WERI-Rb-1 (cell line): ENCODE measurements at places on chromosomes 6 and 20.
A peak's percentile ranks its signal among the peaks of the same experiment; 100 is the strongest.

DNA sequence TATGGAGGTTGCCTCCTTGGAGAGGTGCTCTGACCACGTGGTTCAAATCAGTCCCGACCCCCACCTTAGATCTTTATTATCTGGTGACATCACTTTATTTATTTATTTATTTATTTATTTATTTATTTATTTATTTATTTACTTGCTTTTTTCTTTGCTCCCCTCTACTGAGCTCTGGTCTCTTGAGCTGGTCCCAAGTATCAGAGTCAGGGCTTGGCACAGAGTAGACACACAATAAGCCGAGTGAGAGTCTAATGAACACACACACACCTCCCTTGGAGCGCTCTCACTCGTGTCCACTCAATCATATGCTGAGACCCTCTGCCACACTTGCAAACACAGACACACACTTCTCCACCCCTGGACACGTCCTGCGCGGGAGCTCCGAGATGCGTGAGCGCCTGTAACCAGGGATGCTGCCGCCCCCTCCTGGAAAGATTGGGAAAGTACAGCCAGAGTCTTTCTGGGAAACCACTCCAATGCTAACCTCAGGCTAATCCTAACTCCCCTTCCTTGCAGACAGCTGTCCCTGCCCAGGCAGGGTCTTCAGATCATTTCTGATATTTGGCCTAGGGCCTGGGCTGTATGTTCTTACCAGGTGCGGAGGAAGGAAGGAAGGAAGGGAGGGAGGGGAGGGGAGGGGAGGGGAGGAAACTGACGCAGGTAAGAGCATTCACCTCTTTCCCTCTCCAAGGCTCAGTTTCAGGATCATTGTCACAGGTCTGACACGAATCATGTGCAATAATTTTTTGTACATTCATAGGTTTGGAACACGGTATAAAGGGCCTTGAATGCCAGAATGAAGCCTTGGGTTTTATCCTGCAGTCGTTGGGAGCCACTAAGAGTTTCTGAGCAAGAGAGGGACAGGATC is 70.9 kb downstream of the STK35 start:
- DNase-seq = peak; percentile 76

DNA sequence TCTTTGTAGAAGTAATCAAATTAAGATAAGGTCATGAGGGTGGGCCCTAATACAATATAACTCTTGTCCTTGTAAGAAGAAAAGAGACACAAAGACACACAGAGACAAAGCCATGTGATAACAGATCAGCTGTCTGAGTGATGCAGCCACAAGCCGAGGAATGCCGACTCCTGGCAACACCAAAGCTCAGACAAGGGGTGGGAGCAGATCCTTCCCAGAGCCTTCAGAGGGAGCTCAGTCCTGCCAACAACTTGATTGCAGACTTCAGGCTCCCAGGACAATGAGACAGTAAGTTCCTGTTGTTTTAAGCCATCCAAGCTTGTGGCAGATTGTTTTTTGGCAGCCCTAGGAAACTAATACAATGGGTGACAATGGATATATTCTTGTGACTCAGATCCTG is 325.0 kb upstream of the AGPAT4 start:
- DNase-seq = no peak

GRCh38 chr20:61115364-61116065 is 136.5 kb upstream of the CDH4 start:
- DNase-seq = no peak

DNA sequence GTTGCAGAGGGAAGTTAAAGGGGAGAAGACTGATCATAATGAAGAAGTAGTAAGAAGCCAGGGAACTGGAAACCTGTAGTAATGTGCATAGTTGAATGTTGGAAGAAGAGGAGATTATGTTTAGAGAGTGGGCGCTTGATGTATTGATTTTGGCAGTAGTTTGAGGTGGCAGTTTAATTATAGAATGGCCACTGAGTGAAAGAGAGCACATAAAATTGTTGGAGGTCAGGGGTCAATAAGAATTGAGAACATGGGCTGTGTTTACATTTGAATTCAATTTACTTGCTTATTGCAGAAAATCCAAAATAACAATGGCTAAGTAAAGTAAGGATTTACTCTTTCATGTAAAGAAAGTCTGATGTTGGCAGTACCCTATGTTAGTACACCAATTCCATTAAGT is 15.7 kb downstream of the VTA1 start:
- DNase-seq = no peak

GRCh38 chr20:4006640-4007039 is 8.7 kb downstream of the RNF24 start:
- DNase-seq = no peak

DNA sequence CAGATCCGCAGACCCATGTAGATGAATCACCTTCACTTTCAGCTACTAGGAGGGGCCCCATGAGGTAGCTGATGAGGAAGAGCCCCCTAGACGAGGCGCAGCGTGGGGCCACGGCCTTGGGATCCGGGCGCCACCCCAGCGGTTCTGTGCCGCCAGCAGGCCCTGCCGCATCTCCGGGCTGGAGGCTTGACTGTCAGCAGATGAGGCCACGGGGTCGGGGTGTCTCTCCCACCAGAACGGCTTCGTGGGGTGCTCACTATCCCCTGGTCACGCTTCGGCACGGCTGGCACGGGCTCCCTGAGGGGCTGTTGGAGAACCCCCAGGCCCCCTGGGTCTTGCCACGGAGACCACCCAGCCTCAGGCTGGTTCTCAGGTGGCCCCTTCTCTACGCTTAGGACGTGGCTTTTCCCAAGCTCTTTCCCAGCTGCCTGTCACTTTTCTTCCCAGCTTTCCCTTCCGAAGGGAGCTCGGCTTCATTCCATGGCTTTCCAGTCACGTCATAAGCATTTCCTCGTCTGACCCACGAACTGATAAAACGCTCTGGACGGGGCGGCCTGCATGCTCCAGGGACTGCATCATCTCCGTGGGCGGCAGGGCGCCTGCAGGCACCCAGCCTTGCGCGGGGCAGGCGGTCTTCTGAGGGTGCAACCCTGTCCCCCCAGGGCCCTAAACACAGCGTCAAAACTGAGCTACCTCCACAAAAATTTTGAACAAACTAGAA is 85.9 kb downstream of the THBS2 start:
- no peak for DNase-seq

GRCh38 chr20:59148701-59149493 is 14.7 kb upstream of the ZNF831 start:
- DNase-seq = no peak

DNA sequence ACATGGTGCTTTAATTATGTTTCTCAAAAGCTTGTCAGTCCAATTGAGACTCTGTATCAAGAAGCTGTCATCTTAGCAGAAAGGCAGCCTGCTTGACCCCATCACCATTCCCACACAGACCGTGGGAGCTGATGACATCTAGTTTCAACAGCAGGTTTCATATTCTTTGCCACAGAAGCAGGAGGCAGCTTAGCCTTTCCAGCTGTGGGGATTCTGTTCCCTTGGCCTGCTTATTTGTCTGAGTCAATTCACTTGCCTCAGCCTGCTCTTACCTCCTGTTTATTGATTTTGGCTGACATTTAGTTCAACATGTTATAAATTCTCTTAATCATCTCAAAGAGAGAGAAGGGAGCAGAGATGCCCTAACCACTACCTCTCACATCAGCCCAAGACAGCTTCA is 527.7 kb downstream of the ADGRB3 start:
- no peak for DNase-seq

- DNase-seq = no peak
These were observed 31.4 kb downstream of the NHSL1 start for GRCh38 chr6:138467901-138468300.

GRCh38 chr6:10587656-10588406 is 66.7 kb downstream of the GCNT2 start:
- DNase-seq = no peak

DNA sequence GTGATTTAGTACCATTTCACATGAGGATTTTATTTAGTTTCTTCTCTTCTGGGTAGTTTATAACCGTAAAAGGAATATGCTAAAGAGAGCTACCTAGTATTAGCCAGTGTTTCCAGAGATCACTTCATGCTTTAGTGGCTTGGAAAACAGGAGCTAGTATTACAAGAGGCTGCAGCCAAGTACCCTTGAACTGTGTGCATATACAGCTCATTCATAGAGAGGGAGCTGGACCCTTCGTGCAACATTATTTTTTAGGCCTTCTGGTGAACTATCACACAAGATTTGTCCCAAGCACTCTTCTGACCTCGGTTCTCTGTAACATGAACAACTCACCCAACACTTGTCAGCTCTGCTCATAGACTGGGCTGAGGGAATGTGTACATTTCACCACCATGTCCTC is 74.9 kb upstream of the RIN2 start:
- no peak for DNase-seq

DNA sequence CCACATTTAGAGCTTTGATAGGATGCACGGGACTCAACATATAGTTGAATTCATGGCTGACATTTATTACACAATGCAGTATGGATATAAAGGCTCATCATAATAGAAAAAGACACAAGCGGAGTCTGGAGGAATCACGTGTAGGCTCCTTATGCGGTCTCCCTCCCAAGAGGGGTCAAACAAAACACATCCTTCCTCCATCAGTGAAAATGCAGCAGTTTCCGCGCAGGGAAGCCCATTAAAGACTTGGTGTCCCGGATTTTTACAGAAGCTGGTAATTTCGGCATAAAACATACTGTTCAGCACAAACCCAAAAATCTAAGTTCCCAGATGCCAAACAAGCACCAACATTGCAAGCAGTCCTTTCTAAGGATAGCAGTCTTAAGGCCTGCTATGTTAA is 1.1 kb downstream of the USP45 start:
- DNase-seq = no peak

- no peak for DNase-seq
These were observed 8.7 kb upstream of the NPBWR2 start for GRCh38 chr20:64116016-64116415.

DNA sequence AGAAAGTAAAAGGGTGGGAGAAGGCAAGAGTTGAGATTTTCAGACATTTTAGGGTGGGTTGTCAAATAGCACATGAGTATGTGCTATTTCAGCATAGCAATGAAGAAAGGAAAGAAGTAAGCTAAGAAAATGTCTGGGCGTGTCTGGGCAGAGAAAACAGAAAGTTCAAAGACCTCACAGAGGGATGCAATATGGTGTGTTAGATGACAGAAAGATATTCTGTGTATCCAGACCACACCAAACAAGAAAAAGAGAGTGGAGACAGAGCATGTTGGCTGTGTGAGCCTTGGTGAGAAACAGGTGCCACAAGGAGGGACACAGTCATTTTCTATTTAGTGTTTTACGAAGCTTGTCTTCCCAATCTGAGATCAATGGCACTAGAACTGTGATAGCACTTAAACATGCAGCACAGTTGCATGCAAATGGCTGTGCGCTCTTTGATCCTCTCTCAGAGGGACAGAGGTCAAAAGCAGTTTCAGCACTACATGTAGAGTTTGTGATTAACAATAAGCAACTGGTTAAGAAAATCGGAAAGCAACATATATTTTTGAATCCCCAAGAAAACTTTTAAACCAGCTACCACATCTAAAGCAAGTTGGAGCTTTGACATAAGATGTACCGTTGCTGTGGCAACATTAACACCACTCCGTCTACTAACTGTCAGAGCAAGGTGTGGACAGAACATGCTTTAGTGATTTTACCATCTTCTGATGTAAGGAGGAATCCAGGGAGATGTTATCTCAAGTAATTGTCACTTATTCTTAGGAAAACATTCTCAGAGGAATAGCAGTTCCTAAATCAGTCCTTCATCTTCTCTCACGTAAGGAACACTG is 515.5 kb upstream of the NOX3 start:
- DNase-seq = no peak

DNA sequence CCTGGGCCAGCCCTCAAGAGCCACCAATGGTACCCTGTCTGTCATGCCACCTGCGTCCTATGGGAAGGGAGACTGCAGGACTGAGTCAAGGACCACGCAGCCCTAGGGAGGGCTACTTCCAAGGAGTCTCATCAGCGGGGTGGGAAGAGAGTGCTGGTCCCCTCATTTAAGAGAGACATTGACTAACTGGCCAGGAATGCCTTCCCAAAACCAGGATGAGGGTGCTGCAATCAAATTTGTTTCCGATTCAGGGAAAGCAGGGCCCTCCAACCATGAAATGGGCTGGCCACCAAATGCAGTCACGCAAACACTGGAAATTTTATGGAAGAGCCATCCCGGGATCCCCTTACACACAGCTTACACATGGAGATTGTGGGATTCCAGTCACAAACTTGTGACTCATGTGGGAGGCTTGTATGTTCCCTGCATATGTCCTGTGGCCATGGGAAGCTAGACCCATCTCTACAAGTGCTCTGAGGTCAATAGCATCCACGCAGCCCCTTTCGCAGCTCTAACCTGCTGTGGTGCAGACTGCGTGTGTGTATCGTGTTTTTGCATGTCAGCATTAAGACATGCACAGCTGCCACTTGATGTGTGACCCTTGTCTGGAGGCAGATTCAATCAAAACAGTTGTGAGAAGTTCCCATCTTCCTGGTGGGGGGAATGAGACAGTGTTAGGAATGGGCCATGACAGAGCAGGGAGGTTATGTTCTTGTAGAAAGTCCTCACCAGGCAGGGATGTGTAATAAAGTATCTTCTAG is 53.0 kb upstream of the CST7 start:
- no peak for DNase-seq

DNA sequence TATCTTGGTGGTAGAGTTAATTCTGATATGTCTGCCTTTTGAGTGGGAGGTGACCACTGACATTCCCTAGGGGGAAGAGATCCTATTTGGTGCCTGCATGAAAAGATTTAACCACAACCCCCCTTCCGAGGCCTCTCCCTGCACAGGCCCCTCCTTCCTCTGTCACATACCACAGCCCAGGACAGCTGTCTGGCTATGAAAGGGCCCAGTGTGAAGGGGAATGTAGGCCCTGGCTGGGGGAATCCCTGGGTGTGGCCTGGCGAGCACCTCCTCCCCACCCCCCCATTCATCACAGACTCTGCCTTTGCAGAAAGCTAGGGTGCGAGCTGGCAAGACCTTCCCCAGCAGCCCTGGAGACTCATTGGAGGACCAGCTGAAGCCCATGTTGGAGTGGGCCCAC is 27.4 kb upstream of the MAPRE1 start:
- DNase-seq = no peak

DNA sequence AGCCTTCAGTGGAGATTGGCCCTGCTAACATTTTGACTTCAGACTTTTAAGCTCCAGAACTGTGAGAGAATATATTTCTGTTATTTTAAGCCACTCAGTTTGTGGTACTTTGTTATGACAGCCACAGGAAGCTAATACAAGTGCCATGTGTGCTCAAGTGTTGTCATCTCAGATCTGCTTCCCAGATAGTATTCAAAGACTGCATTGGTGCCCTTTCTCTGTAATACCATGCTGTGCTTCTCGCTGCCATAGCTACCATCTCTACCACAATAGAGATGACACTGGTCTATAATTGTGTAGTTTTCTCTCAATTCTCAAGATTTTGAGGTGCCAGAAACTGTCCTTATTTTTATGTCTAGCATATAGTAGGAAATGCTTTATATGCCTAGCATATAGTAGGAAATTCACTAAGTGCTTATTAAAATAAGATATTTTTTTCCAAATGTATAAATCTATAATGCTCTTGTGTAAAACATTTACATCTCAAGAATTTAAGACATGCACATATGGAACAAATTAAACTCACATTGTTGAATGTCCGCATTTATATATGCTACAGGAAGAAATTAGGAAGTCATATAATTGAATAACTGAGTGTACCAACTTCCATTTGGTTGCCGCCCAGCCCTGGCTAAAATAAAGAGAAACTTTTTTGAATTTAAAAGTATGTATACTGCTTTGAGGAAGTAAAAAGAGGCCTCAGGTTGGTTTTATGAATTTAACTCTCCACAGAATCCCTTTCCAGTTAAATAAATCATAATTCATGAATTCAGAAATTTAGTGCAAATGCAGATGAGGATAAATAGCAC is 77.6 kb downstream of the TPBG start:
- DNase-seq = no peak
